ENCODE measurements at places on chromosomes 6 and 20.

DNA sequence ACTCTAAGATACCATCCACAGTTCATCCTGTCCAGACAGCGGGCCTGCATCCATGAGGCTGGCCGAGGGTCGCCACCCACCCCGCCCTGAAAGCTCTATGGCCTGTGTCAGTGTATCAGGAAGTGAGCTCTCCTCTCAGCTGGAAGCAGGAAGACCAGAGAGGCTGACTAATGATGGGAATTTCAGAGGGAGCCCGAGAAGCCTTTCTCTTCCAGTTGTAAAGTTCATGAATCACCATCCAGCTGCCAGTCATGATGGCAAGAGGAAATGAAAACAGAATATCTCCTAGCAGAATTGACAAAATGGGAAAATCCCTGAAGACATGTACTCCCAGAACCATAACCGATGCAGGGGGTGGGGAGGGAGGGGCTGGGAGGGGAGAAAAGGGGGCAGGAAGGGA lies 109.6 kb upstream of the RPS6KA2 start:
- DNase-seq = no peak

GRCh38 chr20:50418890-50419642 lies 91.1 kb upstream of the PTPN1 start:
- no peak for DNase-seq

GRCh38 chr6:3205913-3206312 lies 21.5 kb downstream of the TUBB2B start:
- no peak for DNase-seq

DNA sequence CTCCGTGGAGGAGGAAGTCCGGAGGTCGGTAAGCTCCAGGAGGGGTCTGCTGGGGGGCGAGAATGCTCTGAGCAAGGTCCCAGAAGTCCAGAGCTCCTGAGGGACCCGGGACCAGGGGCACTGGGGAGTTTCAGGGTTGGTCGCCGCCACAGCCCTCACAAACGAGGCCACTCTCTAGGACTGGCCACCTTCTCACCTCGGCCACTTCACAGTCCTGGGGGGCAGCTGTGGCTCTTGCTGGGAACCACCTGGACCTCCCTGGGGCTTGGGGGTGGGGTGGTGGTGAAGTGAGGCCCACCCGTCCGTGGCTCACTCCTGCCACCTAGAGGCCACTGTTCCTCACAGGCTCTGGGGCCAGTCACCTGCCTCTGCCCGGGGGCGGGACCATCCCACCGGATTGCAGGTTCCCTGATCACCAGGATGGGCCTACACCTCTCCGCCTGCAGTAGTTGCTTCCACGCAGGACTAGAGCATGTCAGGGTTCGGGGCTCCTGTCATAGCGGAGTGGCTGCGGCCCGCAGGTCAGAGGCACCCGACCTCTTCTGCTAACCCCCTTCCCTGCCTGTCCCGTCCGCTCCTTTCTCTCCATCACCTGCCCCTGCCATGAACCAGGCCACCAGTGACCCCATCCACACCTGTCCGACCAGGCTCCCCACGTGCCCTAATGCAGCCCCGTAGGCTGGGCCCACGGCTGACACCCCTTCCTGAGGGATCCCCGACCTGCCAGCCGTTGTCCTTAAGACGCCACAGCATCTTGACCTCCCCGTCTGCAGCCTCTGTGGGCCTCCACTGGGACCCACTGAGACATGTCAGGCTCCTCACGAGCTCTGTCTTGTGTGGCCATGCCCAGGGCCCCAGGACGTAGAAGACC lies 5.1 kb upstream of the TCEA2 start:
- no peak for DNase-seq

DNA sequence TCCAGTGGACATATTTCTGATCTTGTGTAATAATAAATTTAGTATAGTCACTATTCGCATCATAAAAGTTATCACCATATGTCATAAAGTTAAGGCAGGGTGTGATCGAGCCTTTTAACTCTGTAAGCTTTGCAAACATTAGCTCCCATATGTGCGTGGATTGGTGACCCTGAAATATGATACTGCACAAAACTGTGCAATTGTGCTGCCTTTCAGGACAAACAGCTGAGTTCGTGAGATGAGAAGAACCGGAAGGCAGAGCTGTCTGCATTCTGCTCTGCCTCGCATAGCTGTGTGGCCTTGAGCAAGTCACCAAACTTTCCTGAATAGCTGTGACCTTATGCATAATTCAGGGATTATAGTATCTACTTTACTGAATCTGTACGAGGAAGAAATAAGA lies 3.2 kb upstream of the PLEKHG1 start:
- DNase-seq = no peak

- DNase-seq = no peak
These were observed 305.9 kb downstream of the CLIC5 start for GRCh38 chr6:45709781-45710220.

- DNase-seq = no peak
These were observed 533 bp downstream of the ZFAND3 start for GRCh38 chr6:37819802-37820717.

DNA sequence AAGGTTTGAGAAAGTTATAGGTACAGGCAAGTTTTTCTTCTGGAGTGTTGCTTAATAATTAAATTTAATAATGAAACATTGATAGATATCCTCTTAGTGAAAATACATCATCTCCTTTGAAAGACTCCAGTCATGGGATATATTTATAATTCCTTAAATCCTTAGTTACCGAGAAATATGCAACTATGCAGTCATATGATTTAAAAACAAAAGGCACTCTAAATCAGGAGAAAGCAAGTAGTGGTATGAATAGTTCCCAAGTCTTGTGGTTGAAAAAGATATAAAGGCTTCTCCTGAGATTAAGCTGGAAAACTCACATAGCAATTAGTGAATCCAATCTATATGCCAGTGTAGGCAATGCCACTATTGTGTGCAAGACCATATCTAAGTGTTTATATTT lies 475.4 kb downstream of the EYS start:
- no peak for DNase-seq

DNA sequence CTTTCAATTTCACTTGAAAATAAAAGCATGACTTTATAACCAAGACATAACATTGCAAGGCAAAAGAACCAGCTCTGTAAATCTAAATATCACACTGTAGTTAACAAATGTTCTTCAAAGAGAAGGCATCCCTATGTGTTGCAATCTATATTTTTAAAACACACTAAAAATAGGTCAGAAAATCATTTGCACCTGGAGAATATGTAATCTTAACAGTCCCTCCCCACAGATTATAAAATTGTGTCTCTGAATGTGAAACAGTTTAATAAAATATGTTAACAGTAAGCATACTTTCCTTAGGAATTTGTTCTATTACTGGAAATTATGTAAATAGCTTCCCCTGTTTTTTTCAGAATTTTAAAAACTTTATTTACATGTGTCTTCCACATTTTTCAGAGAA lies 351.9 kb downstream of the COL12A1 start:
- DNase-seq = no peak

- no peak for DNase-seq
These were observed 28.7 kb downstream of the CFAP206 start for GRCh38 chr6:87436435-87436834.

GRCh38 chr6:21666201-21666691 lies 72.7 kb downstream of the SOX4 start:
- DNase-seq = no peak

DNA sequence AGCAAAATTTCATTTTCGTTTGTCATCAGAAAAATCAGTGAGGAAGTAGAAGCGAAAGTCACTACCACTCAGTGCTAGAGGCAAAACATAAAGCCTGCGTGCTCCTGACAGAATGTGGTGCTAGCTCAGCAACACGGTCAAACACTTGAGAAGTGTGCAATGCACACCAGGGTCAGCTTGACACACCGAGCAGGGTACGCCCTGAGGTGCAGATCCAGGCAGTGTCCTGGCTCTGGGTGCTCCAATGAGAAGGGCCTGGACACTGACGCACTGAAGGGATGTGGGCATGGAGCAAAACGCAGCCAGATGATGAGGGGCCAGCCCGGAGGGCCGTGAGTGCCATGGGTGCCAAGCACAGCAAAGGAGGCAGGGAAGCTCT lies 5.9 kb downstream of the RNASET2 start:
- DNase-seq = no peak

DNA sequence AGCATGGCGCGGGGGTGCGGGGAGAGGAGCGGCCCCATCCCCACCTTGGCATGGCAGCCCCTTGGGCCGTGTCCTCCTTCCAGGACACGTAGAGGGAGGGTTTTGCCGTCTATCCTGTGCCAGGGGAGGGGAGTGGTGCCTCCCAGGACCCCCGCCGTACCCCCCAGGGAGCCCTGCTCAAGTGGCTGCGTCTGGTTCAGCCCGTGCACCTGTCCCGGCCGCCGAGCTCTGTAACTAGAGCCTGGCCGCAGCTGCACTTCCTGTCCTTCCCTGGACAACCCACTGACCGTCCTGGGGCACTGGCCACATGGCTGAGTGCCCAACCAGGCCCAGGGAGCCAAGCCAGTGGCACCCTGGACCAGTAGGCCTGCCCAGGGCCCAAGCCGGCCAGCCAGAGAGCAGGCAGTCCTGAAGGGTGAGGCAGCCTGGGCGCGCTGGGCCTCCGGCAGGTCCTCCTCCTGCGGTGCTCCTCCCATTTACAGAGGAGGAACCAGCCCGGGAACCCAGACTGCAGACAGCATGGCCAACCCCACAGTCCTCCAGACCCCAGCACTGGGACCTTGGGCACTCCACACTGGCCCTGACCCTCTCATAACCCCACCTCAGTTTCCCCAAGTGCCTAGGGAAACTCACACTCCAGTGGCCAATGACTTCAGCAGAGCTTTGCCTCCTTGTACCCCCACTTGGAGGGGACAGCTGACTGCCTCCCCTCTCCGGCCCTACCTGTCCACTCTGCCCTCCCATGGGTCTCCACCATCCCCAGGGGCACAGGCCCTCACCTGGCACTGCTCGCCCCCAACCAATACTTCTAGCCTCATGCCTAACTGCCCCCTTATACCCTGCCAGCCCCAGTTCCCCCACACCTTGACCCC lies 8.7 kb downstream of the LAMA5 start:
- DNase-seq = no peak

GRCh38 chr6:119079283-119079809 lies 882 bp upstream of the FAM184A start:
- no peak for DNase-seq

GRCh38 chr6:31920811-31921210 lies 6.7 kb upstream of the C2 start:
- DNase-seq = no peak

DNA sequence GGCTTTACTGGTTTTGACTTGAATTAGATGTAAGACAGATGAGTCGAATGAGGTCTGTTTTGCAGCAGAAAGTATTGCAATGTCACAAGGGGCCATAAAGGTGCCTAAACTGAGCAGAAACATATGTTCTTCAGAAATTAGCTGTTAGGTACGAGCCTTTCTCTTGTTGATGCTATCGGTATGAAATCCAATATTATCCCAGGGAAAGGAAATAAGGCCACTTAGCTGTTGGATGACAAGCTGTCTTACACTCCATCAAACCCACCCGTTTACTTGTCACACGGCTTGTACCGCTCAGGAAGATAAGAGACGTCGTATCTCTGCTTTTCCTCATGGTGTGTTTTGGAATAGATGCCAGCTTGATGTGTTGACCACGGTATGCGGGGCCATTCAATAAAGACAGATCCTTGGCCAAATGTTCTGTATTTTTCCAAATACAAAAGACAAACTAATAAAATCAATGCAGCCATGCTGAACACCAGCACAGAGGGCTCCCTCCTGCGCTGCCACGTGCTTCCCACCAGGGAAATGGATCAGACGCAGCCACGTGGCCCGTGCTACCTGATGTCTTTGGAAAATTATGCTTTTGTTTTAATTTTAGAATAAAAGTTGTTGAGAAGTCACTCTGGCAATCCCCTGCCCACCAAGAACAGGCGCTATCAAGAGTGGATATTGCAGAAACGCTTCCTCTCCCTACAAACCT lies 255.9 kb upstream of the SULF2 start:
- no peak for DNase-seq

DNA sequence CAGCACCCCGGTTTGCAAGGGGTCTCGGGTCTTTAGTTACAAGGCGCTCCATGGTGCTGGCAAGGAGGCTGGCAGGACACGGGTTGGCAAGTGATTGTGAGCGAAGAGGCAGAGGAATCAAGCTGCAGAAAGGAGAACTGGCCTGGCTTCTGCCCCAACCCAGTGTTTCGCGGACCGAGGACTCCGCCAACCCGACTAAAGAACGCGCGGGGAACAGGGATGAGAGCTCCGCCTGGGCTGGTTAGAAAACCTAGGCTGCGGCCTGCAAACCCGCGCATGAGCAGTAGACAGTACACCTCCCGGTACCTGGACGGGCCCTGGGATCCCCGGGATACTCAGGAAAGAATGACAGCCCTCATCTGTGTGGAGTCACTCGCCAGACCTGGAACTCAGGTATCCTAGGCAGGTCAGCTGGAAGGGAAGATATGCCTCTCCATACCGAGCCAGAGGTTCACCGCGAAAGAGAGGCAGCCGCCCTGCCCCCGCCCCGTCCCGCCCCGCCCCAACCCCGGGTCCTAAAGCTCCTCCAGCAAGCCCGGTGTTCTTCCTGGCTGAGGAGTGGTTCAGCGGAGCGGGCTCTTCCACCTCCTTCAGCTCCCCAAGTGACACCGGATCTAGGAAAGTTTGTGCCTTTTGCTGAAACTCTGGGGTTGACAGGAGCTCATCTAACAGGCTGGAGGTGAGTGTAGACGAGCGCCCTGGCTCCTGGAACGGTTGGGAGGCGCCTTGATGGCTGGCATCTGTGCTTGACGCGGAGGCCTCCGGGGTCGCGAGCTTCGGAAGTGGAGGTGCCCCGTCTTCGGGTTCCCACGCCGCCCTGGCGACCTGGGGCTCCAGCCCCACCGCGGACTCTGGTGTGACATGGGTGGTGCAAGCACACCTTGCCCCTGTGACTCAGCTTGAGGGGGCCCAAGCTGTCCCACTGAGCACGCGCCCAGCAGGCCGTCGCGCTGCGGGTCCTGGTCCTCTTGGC lies 1847.3 kb upstream of the DEFB115 start:
- DNase-seq = no peak

GRCh38 chr6:159416891-159417560 lies 247.8 kb downstream of the FNDC1 start:
- DNase-seq = no peak

DNA sequence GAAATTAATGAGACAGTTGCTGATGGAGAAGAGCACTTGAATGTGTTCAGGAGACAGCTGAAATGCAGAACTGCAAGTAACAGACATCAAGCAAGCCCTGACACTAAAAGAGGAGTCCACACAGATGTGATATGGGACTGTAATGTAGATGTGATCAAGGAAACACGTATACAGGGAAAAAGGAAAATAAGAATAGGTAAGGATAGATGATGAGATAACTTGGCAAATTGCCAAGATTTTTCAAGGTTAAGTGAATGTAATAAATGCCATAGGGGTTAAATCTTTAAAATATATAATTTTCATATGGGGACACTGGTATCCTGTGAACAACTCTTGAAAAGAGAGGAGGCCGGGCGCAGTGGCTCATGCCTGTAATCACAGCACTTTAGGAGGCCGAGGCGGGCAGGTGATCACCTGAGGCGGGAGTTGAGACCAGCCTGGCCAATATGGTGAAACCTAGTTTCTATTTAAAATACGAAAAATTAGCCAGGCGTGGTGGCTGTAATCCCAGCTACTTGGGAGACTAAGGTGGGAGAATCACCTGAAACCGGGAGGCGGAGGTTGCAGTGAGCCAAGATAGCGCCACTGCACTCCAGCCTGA lies 7.2 kb upstream of the SNX14 start:
- no peak for DNase-seq
